Inflammatory macrophage treated with lipopolysaccharide for 4 hours (primary cell): ENCODE measurements at places on chromosomes 7 and 10.

DNA sequence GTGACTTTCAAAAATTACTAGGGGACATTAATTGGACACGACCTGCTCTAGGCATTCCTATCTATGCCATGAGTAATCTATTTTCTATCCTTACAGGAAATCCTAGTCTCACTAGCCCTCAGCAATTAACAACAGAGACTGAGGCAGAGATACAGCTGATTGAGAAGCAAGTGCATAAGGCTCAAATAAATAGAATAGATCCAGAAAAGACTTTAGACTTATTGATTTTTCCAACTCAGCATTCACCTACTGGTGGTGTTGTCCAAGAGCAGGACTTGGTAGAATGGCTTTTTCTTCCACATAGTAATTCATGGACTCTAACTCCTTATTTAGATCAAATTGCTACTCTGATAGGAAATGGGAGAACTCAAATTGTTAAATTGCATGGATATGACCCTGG lies 148.0 kb downstream of the ZNF33B start:
- DNase-seq = no peak

- no peak for DNase-seq
Measured at GRCh38 chr7:87204933-87205332, 14.6 kb downstream of the TMEM243 start.

- peak; percentile 96 for DNase-seq
Measured at GRCh38 chr7:135147899-135148721, at the start of gene TMEM140. TMEM140 (plus strand) TSS chr7:135148072; CDS start chr7:135164442, 16,370 bp downstream.

DNA sequence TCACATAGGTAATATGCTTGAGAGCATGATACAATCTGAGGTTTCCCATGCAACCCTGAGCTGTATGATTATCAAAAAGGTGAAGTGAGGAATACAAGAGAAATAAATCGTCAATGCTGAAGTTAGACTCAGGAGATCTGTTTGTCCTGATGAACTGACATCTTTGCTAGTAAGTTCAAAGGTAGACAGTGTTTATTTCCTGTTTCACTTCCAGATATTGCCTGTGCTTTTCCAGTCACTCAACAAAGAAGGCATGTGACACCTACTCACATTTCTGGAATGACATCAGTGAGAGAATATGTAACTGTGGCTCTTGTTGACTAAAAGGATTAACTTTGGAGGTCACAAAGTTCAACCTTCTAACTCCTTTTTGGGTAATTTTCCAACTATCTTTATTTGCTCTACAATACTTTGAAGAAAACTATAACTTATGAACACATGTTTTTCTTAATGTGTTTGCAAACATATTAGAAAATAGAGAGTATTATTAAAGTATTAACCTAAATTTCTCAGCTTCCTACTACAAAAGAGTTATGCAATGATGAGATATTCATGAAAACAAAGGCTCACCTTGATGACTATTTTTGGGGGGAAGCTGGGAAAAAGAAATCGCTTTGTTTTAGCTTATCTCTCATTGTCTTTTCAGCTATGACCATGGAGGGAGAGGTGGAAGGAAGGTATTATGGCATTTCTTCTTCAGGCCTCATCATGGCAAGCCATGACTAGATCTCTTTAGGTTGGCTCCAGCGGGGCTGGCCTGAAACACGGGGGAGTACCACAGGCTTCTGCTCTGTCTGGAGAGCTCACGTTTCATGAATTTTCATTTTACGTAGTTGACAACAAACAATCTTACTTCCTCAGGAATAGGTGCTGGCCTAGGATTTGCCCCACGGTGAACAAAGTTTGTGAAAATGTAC lies 214.7 kb upstream of the SLC26A5 start:
- peak; percentile 13 for DNase-seq

- peak; percentile 55 for DNase-seq
Measured at GRCh38 chr10:110349831-110350230, 45.1 kb upstream of the SMNDC1 start.

DNA sequence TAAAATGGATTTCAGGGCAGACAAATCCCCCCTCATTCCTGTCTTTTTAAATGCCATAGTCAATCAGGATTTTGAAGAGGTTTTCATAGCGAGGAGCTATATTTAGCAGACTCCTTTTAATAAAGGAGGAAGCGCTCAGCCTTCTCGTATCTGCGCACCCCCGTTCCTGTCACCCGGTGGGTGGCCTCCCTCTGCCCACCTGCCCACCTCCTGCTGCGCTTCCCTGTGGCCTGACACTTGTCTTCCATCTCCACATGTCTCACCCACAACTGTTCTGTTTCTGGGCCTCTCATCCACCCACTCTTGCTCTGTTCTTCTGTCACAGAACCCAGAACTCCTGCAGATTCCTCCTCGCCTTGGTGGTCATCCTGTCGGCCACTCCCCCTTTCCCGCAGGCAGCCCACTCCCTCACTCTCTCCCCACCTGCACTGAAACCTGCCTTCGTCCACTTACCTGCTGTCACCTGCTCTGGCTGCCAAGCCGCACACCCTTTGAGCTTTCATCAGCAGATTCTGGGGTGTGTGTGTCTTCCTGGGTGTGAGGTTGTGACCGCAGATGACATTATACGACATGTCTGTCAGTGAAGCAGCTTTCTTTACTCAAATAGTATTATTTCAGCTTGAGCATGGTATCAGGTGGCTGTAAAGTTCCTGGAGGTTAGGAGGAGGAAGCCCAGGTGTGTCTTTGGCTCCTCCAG lies 163.5 kb upstream of the AGK start:
- no peak for DNase-seq

DNA sequence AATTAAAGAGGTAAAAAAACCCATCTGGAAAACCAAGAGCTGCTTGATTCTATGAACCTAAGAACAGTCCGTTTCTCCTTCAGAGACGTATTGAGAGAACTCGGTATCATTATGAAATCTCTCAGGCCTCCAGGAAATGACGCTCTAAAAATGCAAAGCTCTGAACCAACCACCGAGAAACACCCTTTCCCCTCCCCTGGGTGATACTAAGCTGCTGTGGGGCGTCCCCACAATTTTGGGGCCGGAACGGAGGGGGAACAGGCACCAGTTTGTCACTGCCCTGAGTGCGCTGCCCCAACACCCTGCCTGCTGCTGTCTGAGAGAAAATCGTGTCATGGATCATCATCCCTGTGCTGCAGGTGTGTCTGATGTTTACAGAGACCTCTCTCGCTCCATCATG lies 509.5 kb downstream of the DNAJB6 start:
- DNase-seq = peak; percentile 27

DNA sequence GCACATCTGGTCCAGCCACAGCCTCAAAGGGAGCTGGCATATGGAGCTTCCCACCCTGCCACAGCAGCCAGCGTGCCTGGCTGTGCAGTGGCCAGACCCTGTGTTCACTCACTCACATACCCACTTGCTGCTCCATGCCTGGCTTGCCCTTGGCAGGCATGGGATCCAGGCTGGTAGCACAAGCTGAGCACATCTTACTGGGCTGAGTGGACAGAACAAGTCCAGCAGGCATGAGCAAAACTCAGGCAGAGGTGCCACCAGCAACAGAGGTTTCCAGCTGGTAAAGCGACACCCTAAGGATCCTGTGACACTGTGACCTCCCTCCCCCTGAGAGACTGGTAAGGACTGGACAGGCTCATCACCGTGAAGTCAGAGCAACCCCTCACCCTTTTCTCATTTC lies 25.1 kb downstream of the SVIL start:
- no peak for DNase-seq

GRCh38 chr7:1156782-1157535 lies 3.0 kb downstream of the ZFAND2A start:
- DNase-seq = peak; percentile 71

- DNase-seq = no peak
Measured at GRCh38 chr7:134710511-134710853, 63.8 kb downstream of the BPGM start.

- no peak for DNase-seq
Measured at GRCh38 chr10:77190291-77190690, 447.3 kb downstream of the KCNMA1 start.

DNA sequence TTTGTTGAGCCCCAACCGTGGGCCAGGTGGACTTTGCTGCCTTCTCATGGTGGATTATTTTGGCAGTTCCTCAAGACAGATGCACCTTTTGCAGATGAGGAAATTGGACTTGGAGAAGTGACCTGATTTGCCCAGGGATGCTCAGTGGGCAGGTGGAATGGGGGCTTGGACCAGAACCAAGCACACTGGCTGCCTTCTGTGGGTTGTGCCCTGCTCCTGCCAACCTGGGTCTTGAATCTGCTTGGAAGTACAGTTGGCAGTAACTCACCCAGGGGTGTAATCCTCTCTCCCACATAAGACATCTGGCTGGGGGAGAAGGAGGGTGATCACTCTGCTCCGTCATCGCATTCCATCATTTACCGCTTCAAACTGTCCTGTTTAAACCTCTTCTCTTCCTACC lies 110.5 kb upstream of the GPR26 start:
- no peak for DNase-seq

- no peak for DNase-seq
Measured at GRCh38 chr7:21345361-21345760, 82.5 kb upstream of the SP4 start.

DNA sequence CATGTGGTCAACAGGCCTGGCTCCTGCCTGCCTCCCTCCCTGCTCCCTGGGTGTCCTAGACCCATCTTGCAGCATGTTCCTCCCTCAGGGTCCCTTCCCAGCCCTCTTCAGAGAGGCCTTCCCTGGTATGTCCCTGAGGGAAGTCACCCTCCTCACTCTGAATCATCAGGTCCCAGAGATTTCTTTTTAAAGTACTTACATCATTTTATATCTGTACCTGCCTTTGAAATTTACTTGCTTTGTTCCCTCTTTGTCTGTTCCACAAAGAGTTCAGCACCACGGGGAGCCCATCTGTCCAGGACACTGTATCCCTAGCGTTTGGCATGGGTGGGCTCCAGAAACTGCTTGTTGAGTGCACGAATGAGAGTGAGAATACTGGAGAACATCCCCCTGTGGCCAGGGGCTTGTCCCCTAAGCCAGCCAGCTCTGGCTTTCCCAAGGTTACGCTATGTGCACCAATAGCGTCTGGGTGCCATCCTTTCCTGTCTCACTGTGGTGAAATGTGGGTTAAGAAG lies 50.6 kb upstream of the IGFBP3 start:
- no peak for DNase-seq

DNA sequence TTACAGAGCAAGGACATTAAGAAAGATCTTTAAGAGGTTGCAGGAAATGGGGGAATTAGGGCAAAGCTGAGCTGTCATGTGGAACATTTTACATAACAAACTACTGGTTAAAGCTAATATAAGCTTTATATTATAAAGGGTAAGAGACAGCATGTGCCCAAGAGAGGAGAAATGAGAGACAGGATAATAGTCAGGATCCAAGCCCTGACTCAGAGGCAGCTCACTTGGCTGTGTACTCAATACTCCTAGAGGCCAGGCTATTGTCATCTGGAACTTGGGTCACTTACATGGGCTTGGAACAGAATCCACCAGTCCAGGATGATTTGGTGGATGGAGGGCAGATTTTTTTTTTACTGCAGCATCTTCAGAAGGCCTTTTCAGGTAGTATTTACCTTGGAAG lies 418.6 kb upstream of the ZMIZ1 start:
- no peak for DNase-seq

GRCh38 chr7:131508754-131509486 lies 47.5 kb downstream of the PODXL start:
- DNase-seq = no peak

- DNase-seq = no peak
Measured at GRCh38 chr10:101131962-101132635, 999 bp downstream of the TLX1 start.

GRCh38 chr10:101071267-101071884 lies 9.6 kb downstream of the KAZALD1 start:
- peak; percentile 100 for DNase-seq

GRCh38 chr10:12829831-12830390 lies 171.6 kb downstream of the CCDC3 start:
- no peak for DNase-seq

GRCh38 chr7:35681231-35682029 lies 13.5 kb downstream of the HERPUD2 start:
- DNase-seq = peak; percentile 76

- no peak for DNase-seq
Measured at GRCh38 chr7:120436487-120437060, 163.6 kb downstream of the KCND2 start.

DNA sequence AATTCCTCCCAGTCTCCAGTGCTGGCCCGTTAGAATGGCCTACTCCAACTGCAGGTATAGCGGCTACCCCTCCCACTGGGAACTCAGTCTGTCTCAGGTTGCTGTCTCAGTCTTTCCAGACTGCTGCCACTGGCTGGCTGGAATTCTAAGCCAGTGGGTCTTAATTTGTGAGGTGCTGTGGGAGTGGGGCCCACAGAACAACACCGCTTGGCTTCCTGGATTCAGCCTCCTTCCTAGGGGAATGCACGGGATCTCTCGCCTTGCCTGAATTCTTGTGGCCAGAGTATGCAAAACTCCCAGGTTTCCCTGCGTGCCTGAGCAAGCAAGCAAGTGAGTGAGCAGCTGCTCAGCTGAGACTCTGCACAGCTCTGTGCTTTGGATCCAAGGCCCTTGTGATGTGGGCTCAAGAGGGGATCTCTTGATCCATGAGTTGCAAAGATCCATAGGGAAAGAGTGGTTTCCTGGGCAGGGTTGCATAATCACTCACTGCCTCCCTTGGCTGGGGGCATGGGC lies 41.5 kb upstream of the GPR141 start:
- no peak for DNase-seq

GRCh38 chr7:44264221-44264931 lies 61.0 kb downstream of the CAMK2B start:
- no peak for DNase-seq

GRCh38 chr7:138975343-138976104 lies 5.7 kb downstream of the KIAA1549 start:
- no peak for DNase-seq

DNA sequence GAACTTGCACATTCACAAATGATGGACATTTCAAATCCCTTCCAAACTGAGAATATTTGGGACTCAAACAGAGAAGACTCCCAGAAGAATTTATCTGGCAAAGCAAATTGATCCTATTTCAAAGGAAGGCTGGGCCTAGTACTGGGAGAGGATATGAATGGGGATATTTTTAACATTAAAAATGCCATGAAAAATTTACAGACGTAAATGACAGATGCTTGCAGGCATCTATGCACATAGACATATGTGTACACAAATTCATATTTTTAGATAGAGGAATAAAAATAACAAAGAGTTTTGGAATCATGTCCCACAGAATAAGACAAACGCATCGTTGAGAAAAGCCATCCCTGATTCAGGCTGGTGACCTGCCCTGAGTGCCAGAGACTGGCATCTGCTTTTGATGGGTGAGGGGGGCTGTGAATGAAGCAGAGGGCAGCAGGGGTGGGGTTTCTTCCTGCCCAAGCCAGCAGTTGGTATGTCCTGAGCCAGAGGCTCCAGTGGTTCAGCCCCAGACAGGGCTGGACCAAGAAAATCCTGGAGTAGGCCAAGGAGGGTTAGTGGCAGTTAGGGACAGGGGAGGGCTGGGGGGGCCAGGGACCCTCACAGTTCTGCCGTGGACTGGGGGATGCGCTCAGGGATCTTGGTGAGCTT lies 138.5 kb downstream of the SLIT1 start:
- no peak for DNase-seq

- no peak for DNase-seq
Measured at GRCh38 chr10:14975672-14976273, 16.6 kb downstream of the MEIG1 start.

GRCh38 chr10:96369890-96370583 lies 11.2 kb upstream of the OPALIN start:
- no peak for DNase-seq
